Aorta (tissue), 5 donors: ENCODE measurements at places on chromosomes 16 and 17. TPM values are rescaled to one million over a fixed set of nuclear protein-coding genes. Genes with fewer than 3 reads are reported as not detected.

The GSG1L2 gene
- not detected for total RNA-seq

The GJC1 gene
- 23.8 TPM for total RNA-seq

The LAT gene
- 17.8 TPM for total RNA-seq

The OMG gene
- not detected for total RNA-seq

The SLFN12 gene
- 20.8 TPM for total RNA-seq

The AFMID gene
- total RNA-seq: 36.5 TPM

The MMP15 gene
- total RNA-seq: 5.4 TPM

The VTN gene
- 1.5 TPM for total RNA-seq

The BCAR1 gene
- 140 TPM for total RNA-seq

The GNG13 gene
- not detected for total RNA-seq

The KRTAP1-5 gene
- total RNA-seq: not detected

The SPN gene
- total RNA-seq: 2.5 TPM

The CLEC18B gene
- 3.0 TPM for total RNA-seq

The OSGIN1 gene
- 13.6 TPM for total RNA-seq

The CCDC144A gene
- total RNA-seq: 2.5 TPM

The CFDP1 gene
- 59.1 TPM for total RNA-seq

The AOC2 gene
- 1.8 TPM for total RNA-seq

The SDR42E1 gene
- total RNA-seq: 2.1 TPM

The KRTAP4-4 gene
- not detected for total RNA-seq

The CCL17 gene
- total RNA-seq: 0.94 TPM

The TP53 gene
- 45.3 TPM for total RNA-seq

The GCGR gene
- 0.39 TPM for total RNA-seq

The SEPTIN12 gene
- not detected for total RNA-seq

The SHCBP1 gene
- total RNA-seq: 1.6 TPM

The CARD14 gene
- 0.55 TPM for total RNA-seq

The AOC3 gene
- total RNA-seq: 270 TPM

The HBA1 gene
- 1,337 TPM for total RNA-seq

The CA7 gene
- total RNA-seq: not detected

The NCOR1 gene
- 144 TPM for total RNA-seq

The MMP28 gene
- total RNA-seq: 6.4 TPM

The TNFRSF13B gene
- not detected for total RNA-seq

The ERN2 gene
- not detected for total RNA-seq

The CLEC18A gene
- total RNA-seq: 1.9 TPM

The NXPH3 gene
- total RNA-seq: 87.5 TPM

The ZNF385C gene
- total RNA-seq: not detected

The ADGRG3 gene
- total RNA-seq: 0.84 TPM

The IRX5 gene
- total RNA-seq: 0.96 TPM

The DECR2 gene
- 15.9 TPM for total RNA-seq

The HCFC1R1 gene
- total RNA-seq: 99.7 TPM

The APOBR gene
- 2.5 TPM for total RNA-seq

The LPO gene
- not detected for total RNA-seq
